IgD-negative memory B cell (primary cell): ENCODE measurements at places on chromosomes 7 and 10. TPM values are rescaled to one million over a fixed set of nuclear protein-coding genes. Genes with fewer than 3 reads are reported as not detected.

Gene CRHR2
- polyA plus RNA-seq: not detected

Gene C10orf88
- polyA plus RNA-seq: 5.3 TPM

Gene KLF14
- polyA plus RNA-seq: 0.11 TPM

Gene PWWP2B
- 9.0 TPM for polyA plus RNA-seq

Gene CROT
- polyA plus RNA-seq: 2.7 TPM

Gene SORCS1
- not detected for polyA plus RNA-seq

Gene CYP26C1
- polyA plus RNA-seq: not detected

Gene SNCG
- polyA plus RNA-seq: not detected

Gene EEPD1
- 1.9 TPM for polyA plus RNA-seq

Gene STAM
- 6.5 TPM for polyA plus RNA-seq

Gene UNCX
- polyA plus RNA-seq: not detected

Gene TET1
- polyA plus RNA-seq: 1.0 TPM

Gene PIK3CG
- 27.7 TPM for polyA plus RNA-seq

Gene CLCN1
- polyA plus RNA-seq: not detected

Gene PNLIP
- polyA plus RNA-seq: not detected

Gene TMEM176A
- polyA plus RNA-seq: not detected

Gene GALNT11
- polyA plus RNA-seq: 24.2 TPM

Gene GPR15LG
- polyA plus RNA-seq: not detected

Gene VAX1
- not detected for polyA plus RNA-seq
